ENCODE measurements at places on chromosomes 1 and 21.

DNA sequence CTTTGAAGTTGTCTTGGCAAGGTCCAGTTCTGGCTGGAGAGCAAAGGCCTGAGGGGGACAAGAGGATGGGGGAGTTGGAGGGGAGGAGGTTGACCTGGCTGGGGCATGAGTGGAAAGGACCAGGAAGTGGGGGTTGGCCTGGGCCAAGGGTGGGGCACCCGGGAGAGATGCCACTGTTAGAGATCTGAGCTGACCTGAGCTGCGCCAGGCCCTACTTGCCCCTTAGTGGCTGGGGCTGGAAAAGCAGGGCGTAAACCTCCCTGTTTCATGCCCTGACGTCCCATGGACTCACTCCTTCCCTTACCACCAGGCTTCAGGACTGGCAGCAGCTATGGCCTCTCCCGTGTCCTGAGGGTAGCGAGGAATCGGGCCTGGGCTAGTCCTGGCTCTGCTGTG is 16.9 kb downstream of the FAAH start:
- no peak for DNase-seq

- DNase-seq = no peak
Observed at GRCh38 chr1:178434899-178435435, 61.8 kb downstream of the CLEC20A start.

- no peak for DNase-seq
Observed at GRCh38 chr1:154501423-154502065, 475 bp upstream of the TDRD10 start.

GRCh38 chr1:15948595-15949452 is 27.1 kb downstream of the ZBTB17 start:
- DNase-seq = no peak

- DNase-seq = no peak
Observed at GRCh38 chr1:109371341-109371739, 26.4 kb downstream of the SORT1 start.

GRCh38 chr1:39896909-39897685 is 4.6 kb downstream of the MYCL start:
- DNase-seq = no peak

- DNase-seq = no peak
Observed at GRCh38 chr1:53341961-53342707, 14.3 kb upstream of the LRP8 start.

- no peak for DNase-seq
Observed at GRCh38 chr1:111006556-111006955, 42.8 kb upstream of the LRIF1 start.

DNA sequence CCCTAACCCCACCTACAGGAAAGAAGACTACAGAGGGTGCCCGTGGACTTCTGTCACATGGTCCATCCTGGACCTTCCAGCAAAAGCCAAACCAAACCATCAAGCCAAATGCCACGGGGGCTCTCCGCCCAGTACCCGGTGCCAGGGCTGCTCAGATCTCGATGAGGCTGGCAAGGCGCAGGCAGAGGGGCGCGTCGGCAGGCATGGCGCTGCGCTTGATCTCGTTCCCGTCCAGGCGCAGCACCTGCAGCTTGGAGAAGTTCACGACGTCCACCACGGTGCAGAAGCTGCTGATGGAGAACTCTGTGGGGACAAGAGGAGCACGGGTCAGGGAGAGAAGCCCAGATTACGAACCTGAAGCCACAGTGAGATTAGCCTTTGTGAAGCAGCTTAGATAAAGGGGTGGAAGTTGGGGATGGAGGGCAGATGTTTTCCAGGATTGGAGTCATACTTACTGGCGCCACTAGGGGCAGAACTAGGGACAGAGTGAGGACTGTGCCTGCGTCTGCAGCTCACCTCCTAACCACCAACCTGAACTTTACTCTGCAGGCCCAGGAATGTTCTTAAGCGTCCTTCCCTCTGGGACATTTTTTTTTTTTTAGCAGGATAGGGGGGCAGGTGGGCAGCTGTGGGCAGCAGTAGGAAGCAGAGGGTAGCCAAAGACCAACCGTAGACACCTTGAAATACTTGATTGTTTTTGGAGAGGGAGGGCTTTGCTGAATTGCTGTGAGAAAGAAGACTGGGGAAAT is 8.6 kb downstream of the FMOD start:
- peak; percentile 58 for DNase-seq

- no peak for DNase-seq
Observed at GRCh38 chr1:243261390-243261789, 5.5 kb downstream of the SDCCAG8 start.

DNA sequence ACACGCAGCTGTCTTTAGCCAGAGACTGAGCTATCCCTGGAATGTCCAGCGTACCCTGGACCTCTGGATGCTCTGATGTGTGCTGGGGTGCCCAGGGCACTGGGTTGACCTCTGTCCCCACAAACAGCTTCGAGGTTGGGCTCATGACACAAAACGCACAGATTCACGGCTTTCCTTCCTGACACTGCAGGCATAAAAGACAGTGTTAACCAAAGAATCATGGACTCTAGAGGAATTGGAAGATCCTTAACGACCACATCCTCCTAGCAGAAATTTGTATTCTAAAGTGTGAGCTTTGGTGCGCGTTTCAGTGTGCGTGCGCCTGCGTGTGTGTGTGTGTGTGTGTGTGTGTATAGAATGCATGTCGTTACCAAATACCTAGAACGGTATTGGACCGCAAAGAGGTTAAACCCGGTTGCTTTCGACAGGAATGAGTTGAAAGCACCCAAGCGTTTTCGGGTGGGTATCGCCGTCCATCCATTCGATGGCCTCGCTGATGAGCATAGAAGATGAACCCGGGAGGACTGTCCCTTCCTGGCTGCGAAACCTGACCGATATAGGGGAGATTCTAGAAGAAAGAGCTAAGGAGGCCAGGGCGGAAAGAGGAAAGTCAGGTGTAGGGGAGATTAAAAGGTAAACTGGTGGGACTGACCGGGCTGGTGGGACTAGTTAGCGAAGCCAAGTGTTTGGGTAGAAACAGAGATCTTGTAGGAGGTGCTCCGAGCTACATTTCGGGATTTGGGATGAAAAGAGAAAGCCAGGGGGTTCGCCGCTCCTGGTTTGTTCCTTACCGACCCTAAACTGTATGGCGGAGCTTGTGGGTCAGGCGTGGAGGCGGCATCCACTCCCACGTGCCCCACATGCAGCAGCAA is 6.8 kb upstream of the LHX9 start:
- no peak for DNase-seq

DNA sequence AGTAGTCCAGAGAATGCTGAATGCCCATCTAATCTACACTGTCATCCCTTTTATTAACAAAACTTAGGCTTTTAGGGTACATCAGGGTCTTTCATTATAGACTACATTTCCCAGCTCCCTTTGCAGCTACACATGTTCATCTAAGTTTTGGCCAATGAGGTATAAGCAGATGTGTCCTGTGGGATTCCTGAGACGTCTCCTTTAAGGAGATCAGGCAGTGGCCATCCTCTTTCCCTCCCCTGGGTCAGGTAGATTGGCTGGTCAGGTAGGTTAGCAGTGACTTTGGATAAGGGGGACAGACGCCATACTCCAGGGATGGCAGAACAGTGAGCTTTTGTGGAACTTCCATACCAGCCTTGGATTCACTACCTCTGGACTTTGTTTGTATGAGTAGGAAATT is 188.3 kb downstream of the FGGY start:
- no peak for DNase-seq

GRCh38 chr1:53697721-53698383 is 41.1 kb downstream of the GLIS1 start:
- no peak for DNase-seq

GRCh38 chr1:54291276-54292001 is 91.5 kb downstream of the MRPL37 start:
- DNase-seq = no peak

DNA sequence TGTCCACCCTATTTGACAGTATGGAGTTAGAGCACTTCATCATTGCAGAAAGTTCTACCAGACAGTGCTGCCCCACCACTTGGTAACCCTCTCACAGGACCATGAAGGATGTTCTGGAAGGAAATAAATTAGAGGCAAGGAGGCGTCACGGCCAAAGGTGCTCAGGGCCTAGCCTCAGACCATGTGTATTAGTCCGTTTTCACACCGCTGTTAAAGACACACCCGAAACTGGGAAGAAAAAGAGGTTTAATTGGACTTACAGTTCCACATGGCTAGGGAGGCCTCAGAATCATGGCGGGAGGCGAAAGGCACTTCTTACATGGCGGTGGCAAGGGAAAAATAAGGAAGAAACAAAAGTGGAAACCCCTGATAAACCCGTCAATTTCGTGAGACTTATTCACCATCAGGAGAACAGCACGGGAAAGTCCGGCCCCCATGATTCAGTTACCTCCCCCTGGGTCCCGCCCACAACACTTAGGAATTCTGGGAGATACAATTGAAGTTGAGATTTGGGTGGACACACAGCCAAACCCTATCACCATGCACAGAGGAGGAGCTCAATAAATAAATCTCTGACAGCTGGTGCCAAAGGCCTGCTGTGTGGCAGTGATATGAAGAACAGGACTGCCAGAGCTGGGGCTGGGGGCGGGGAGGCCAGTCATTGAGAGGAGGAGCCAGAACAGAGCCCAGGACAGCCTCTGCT is 75.8 kb downstream of the FHAD1 start:
- no peak for DNase-seq

DNA sequence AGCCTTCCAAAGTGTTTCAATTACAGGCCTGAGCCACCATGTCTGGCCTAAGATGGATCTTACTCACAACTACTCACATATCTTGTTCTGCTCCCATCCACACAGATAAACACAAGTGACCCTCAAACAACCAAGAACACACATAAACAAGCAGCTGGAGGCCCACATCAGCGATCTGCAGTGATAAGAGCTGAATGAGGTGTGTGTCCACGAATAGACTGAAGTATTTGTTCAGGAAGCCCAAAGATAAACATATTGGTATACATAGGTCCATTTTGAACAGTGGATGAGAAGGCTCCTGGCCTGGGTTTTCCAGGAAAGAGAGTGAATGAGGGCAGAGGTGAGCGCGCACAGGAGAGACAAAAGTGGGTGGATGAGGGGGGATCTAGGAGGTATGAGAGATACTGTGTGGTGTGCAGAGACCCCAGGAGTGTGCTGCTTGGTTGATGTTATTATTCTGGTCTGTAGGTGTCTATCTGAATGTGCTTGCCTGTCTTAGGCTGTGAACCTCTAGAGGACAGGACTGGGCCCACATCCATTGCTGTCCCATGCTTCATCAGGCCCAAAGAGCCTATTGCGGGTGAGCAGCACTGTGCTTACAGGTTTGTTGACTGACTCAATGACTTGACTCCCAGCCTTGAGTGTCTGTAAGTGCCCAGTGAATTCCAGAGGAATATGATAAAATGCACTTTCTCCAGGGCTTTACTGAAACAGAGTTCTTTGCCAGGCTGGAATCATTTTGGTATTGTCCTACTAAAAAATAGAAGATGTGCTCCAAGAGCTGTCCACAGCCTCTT is 79.9 kb upstream of the ATP1A1 start:
- no peak for DNase-seq

Measured in activated CD4-positive, alpha-beta T cell treated with anti-CD3 and anti-CD28 coated beads, Interleukin-2, amount 10 ng/mL, durations not matched to agents 7 days and 5 days (primary cell).